ENCODE measurements at places on chromosomes 11 and 22. TPM values are rescaled to one million over a fixed set of nuclear protein-coding genes. Genes with fewer than 3 reads are reported as not detected.

CBLIF gene
- total RNA-seq = not detected

CHST1 gene
- total RNA-seq = not detected

KRTAP5-8 gene
- not detected for total RNA-seq

BLID gene
- not detected for total RNA-seq

CATSPER1 gene
- total RNA-seq = 1.0 TPM

PIM3 gene
- 172 TPM for total RNA-seq

PNPLA3 gene
- not detected for total RNA-seq

TYR gene
- not detected for total RNA-seq

MFNG gene
- total RNA-seq = 77.0 TPM

ROBO4 gene
- 0.31 TPM for total RNA-seq

TEX12 gene
- total RNA-seq = 0.63 TPM

OR51E2 gene
- 0.10 TPM for total RNA-seq

MOGAT2 gene
- not detected for total RNA-seq

ARL2 gene
- 14.2 TPM for total RNA-seq

DRICH1 gene
- 0.73 TPM for total RNA-seq

OR56A5 gene
- total RNA-seq = not detected

ZNF214 gene
- total RNA-seq = not detected

INS gene
- total RNA-seq = not detected

TRIM6 gene
- total RNA-seq = 0.42 TPM

GLB1L2 gene
- 0.42 TPM for total RNA-seq

MAP6 gene
- total RNA-seq = not detected

JAML gene
- total RNA-seq = 90.4 TPM

APOL6 gene
- 54.4 TPM for total RNA-seq

HTR3B gene
- not detected for total RNA-seq

POU2AF3 gene
- total RNA-seq = not detected

FGF4 gene
- total RNA-seq = not detected

GCAT gene
- 1.7 TPM for total RNA-seq

QSER1 gene
- total RNA-seq = 14.8 TPM

IGSF22 gene
- 0.10 TPM for total RNA-seq

HTR3A gene
- 0.21 TPM for total RNA-seq

RASGRP2 gene
- total RNA-seq = 126 TPM

MUC6 gene
- under 0.01 TPM for total RNA-seq

BTBD18 gene
- not detected for total RNA-seq

SLC22A6 gene
- not detected for total RNA-seq

TBX10 gene
- not detected for total RNA-seq
